Stimulated activated CD4-positive, alpha-beta T cell treated with anti-CD3 and anti-CD28 coated beads, Interleukin-12 subunit alpha, Interleukin-12 subunit beta, amount 100 ng/mL, for 4 hours (primary cell): ENCODE measurements at places on chromosomes 2 and 18.

GRCh38 chr2:108936076-108936864 is 52.8 kb downstream of the EDAR start:
- DNase-seq: no peak

DNA sequence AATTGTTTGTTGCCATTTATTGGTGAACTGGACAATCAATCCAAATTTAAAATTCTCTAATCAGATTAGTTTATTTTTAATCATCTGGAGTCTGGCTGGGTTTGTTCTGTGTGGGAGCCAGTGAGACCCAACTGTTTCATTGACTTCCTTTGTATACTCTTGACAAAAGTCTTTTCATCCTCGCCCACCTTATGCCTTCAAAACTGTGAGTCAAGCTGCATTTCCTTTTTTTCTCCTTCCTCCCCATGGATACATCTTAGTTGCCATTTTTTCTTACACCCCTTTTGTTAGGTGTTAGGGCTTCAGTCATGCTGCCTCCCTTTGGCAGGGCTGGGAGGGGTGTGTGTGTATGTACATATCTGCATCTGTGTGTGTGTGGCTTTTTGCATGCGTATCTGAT is 117.6 kb downstream of the PRKCE start:
- DNase-seq: no peak

DNA sequence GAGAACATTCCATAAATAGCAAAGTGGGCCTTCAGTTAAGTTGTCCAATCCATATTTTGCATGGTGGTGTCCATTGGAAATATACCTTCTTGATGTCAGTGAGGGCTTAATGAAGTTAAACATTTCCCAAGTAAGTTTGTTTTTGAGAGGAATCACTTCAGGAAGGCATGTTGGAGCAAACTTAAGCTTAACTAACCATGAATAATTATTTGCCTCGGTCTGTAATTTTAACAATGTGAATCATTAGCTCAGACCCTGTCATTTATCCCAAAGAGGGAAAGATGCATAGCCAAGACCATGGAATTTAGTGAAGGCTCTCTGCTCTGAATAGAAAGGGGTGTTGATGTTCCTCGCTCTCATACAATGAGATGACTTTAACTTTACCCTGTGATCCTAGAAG is 47.4 kb downstream of the SPATS2L start:
- DNase-seq: no peak

DNA sequence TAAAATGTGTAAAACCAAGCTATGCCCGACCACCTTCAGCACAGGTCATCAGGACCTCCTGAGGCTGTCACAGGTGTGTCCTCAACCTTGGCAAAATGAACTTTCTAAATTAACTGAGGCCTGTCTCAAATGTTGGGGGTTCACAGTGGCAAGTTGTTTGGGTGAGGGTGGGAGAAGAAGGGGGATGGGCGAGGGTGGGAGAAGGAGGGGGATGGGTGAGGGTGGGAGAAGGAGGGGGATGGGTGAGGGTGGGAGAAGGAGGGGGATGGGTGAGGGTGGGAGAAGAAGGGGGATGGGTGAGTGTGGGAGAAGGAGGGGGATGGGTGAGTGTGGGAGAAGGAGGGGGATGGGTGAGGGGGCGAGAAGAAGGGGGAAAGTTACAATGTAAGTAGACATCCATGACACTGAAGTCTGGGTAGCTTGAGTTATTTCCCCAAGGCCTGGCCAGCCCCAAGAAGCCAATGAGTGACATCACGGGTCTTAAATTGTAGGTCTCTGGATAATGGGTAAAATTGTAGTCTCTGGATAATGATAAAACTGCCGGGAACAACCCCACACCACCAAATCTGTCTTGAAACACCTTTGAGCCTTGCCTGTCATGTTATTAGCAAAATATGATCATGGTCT is 56.3 kb downstream of the TIMM21 start:
- no peak for DNase-seq

- no peak for DNase-seq
These were observed 58.9 kb downstream of the ANKMY1 start for GRCh38 chr2:240498958-240499260.

DNA sequence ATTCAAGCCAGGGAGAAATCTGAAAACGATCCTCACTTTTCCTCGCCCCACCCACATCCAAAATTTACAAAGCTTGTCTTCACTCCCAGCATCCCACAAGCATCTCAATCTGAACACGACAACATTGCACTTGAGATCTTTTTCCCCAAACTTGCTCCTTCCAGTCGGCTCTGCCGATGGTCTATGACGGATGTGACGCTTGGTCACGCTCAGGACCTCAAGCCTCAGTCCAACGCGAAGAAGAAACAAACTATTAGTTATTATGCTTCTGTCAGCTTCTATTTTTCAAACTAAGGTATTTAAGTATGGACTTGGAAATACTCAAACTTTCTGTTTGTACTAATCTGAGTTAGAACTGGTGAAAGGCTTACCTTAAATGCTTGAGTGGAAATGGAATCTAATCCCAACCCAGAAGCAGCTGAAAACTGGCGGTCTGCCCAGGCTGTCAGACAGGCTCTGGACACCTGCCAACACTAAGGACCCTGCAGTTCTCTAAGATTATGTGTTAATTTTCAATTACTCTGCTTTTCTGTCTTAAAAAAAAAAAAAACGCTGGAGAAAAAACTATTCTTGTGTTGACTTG is 132.1 kb upstream of the DNMT3A start:
- DNase-seq: no peak

DNA sequence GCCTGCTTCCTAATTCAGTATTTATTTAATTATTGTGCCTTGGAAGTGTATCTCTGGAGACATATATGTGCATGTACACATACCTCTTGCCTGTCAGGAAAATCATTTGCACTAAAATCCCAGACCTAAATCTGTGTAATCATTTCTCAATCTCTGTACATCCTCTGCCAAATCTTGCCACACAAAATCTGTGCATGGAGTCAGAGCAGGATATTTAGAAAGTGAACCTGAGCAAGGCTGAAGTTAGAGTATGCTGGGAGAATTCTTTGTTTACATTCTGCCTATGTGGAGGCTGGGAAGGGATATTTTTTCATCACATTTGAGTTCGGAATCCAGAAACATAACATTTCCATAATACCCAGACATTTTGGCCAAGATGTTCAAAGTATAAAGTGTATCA is 9.3 kb downstream of the XRCC5 start:
- DNase-seq: no peak

- no peak for DNase-seq
These were observed 21.8 kb upstream of the CXCR1 start for GRCh38 chr2:218188528-218188927.

GRCh38 chr18:32049393-32050171 is 31.0 kb downstream of the RNF125 start:
- peak; percentile 18 for DNase-seq

GRCh38 chr18:59952283-59953007 is 52.6 kb downstream of the PMAIP1 start:
- no peak for DNase-seq

GRCh38 chr2:160920791-160921303 is 239.4 kb upstream of the TANK start:
- no peak for DNase-seq

GRCh38 chr2:128271597-128271910 is 47.1 kb downstream of the HS6ST1 start:
- no peak for DNase-seq

GRCh38 chr18:58784601-58785137 is 80.0 kb upstream of the ZNF532 start:
- DNase-seq: no peak

GRCh38 chr18:21960189-21960588 is 209.2 kb upstream of the GATA6 start:
- no peak for DNase-seq

DNA sequence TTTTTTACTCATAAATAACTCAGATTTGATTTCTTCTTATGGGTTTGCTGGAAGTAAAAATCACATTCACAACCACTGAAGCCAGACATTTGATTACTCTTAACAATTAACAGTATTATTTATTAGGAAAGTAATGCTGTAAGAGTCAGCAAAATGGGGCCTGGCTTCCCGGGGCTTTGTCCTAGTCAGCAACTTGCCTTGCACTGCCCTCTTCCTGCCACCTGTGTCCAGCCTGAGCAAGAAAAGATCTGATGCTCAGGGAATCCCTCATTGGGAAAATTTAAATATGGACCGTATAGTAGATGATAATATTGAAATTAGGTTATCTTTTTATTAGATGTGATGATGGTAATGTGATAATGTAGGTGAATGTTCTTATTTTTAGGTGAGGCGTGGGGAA is 30.8 kb upstream of the ACYP2 start:
- no peak for DNase-seq

DNA sequence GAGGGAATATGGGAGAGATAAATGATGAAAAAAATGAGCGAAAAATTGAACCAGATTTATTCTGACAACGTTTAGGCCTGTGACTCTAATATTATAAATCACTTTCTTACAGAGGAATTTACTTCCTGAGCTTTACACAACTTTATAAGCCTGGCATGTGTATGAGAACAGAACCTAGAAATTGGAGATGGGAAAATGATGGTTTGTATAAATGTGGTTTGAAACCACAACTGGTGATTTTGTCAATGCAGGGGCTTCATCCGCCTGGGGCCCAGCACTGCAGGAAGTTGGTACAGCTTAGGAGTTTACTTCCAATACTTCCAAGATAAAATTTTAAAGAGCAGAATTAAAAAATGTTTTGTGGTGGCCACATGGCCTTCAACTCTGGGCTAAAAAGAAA is 82.3 kb downstream of the VAPA start:
- no peak for DNase-seq

DNA sequence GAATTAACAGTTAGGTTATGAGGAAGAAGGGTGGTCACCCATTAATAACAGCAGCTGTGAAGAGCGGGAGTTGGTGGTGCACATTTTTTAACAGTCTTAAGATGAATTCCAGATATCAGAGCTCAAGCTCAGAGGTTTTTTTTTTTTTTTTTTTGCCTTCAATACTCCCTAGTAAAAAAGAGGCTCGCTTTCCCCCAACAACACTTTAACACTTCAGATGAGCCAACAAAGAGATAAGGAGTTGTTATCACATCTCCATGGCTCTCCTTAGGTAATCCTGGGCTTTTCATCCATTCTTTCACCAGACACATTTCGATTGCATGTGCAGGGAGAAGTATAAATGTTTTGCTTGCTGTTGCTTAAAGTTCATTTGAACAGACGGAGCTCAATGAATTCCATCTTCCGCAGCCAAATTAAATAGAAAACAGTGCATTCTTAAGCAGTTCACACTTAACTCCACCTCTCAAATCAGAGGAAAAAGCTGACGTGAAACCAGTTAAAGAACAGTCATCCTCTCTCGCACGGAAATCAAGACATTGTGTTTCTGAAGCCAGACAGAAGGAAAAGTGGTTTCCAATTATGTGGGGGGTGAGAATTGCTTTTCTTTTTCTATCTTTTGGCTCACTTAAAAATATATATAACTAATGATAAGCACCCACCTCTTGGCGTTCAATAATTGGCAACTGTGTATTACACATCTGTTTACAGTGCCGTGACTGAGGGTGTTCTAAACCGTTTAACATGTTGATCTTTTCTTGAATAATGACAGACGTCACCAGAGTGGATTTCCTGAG is 118.2 kb downstream of the ZNF521 start:
- no peak for DNase-seq

DNA sequence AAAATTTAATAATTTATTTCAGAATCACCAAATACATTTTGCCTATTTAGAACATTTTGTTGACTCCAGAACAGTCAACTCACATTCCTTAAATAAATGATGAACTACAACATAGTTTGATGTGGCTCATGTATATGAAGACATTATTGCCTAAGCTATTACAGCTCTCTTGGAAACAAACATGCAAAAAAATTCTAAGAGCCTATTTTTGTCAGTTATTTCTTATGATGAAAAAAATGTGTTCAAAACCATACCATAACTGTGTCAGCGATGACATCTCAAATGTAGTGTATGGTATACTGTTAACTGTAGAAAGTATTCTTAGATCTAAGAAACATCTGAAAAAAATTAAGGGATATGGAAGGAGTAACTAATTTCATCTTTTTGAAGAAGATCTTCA is 6.3 kb upstream of the EMILIN2 start:
- DNase-seq: no peak

- no peak for DNase-seq
These were observed 799.3 kb downstream of the BCL11A start for GRCh38 chr2:59754011-59754735.

DNA sequence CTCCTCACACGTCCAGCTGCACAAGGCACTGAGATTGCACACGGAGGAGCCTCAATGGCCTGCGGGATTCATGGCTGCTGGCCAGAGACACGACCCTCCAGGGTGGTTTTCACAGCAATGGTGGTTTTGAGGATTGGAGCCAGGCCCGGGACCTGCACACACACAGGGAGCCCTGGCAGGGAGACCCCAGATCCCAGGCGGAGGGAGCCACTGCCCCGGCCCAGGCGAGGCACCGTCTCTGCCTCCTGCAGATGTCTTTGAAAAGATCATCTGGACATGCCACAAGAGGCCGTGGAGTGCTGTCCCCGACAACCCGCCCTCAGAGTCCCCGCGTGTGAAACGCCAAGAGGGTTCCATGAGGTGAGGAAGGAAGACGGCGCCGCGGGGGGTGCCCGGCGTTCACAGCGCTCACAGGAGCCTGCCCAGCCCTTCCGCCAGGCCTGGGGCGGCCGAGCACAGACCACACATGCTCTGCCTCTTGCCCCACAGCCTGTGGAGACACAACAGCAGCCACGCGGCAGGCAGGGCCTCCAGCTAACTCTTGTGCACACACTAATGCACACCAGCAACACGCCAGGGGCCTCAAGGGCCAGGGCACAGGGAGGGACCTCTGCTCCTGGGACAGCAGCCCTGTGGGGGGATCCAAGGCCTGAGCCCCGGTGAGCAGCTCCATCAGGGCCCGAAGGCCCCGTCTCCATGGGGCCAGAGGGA is 72.8 kb upstream of the CTDP1 start:
- DNase-seq: no peak

- no peak for DNase-seq
These were observed 329.1 kb upstream of the PKDCC start for GRCh38 chr2:41718705-41719104.

- DNase-seq: no peak
These were observed 19.6 kb downstream of the EHBP1 start for GRCh38 chr2:62724886-62725711.

- DNase-seq: no peak
These were observed 28.6 kb upstream of the MBOAT2 start for GRCh38 chr2:9032121-9032520.
